HuH-7 (cell line): ENCODE measurements at places on chromosomes 12 and 14.
A peak's percentile ranks its signal among the peaks of the same experiment; 100 is the strongest.

DNA sequence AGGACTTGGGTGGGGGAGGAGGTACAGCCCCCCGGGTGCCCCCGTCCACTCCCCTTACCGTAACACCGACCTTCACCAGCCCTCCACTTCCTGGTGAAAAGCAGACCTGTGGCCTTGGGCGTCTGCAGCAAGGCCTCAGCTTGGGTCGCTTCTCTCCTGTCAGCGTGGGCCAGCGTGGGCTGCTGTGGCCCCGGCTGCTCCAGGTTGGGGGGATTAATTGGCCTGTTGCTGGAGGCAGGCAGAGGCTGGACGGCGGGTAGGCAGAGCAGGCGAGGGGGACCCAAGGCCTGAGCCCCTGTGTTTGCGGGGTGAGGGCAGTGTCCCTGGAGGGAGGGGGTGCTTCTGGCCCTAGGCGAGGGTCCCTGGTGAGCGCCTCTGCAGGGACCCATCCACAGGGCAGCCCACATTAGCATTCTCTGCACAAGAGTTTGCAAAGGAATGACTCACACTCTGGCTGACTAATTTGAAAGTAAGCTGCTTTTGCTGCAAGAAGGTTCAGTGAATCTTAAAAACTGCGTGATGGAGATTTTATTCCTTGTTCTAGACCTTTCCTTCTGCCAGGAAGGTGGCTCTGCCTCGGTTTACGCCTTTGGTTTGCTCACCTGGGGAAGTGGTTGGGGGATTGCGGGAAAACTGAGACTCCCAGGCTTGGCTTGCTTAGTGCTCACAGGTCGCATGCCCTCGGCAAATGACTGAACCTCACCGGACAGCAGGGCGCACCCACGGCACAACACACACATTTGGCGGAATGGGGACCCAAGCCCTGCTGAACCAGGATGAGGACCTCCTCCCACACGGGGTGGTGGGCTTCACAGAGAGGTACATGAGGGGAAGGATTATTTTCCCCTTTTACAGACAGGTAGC, 37.9 kb upstream of the DLK1 start:
- no peak for DNase-seq

- no peak for DNase-seq
These were observed 217.7 kb upstream of the ATXN7L3B start for GRCh38 chr12:74319886-74320285.

- DNase-seq = no peak
These were observed 33.9 kb upstream of the FAM222A start for GRCh38 chr12:109679501-109680263.

DNA sequence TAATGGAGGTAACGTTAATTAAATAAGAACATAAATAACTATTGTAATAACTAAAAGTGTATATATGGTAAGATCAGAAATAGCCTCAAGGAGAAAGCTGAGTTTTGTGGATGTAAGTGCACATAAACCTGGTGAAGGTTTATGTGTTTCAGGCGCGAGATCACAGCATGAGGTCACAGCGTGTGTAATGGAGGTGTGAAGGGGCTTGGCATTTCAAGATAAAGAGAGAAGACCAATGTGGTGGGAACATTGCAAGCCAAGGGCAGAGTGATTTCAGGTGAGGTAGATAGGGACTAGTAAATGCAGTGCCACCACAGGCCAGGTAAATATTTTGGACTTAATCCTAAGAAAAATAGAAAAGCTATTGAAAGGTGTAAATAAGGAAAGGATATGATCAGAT, 21.7 kb upstream of the KICS2 start:
- no peak for DNase-seq

DNA sequence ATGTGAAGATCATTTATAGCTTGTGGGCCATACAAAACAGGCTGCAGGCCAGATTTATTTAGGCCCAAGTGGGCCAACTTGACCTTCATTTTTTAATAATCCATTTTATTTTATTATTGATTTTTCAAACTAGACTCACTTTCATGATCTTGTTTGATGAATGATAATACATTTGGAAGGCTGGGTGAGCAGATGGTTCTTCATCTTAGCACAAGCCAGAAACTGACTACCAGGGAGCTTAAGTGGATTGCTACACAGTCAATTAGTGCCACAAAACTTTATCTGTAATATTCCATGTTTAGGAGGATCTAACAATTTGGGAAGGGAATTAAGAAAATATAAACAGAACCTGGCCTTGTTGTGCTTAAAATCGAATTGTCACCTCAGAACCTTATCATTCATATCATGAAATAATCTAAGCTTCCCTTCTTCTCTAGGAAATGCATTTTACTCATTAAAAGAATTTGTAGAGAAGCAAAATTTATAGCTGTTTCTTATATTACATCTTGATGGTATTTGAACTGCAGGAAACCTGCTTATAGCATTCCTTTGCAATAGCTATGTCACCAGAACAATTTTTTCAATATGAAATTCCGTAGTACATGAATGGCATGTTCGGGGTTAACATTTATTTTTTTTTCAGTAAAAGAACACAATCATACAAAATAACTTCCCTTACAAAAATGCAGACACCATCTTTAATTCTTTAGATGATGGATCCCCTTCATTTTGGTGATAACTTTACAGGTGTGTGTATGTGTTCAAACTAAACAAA, 62.0 kb upstream of the CSRP2 start:
- DNase-seq = no peak

DNA sequence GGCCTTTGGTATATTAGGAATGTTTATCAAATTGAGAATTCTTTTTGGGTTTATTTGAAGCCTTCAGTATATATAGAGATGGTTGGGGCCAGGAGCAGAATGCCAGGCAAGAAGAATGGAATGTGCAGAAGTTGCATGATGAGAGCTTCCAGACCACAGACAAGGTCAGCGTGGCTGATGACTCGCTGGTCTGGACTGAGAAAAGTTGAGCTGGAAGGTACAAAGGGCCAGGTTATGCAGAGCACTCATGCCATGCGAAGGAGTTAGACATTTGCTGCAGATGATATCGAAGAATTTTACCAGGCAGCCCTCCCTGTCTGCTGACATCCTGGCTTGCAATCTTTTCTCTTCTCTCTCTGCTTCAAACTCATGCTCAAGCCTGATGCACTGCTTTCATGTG, 196.2 kb upstream of the ARHGAP5 start:
- no peak for DNase-seq

GRCh38 chr14:77100961-77101360, 2.9 kb downstream of the CIPC start:
- no peak for DNase-seq

- no peak for DNase-seq
These were observed 7.4 kb upstream of the KRT77 start for GRCh38 chr12:52710730-52711129.

DNA sequence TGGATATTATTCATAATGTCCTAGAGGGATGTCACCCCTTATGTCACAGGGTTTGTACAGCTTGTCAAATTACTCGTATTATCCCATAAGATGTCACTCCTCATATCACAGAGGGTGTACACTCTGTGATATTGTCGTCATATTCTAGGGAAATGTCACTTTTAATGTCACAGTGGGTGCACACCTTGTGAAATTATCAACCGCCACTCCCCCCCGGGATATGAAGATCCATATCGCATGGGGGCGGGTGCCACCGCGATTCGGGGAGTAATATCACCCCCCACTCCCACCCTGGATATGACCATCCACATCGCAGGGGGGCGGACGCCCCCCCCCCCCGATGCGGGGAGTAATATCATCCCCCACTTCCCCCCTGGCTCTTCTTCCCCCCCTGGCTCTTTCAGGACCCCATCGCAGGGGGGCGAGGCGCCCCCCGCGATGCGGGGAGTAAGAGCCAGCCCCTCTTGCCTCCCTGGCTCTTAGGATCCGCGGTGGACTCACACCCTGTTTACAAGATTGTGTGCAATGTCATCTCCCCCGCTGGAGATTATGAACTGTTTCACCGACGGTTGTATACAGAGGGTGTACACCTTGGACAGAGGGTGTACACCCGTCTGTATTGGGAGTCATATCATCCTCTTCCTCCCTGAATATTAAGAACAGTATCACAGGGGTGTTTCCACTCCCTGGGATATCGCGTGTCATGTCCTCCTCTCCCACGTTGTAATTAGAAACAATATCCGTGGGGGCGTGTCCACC, 92.8 kb downstream of the FRMD6 start:
- DNase-seq = no peak

DNA sequence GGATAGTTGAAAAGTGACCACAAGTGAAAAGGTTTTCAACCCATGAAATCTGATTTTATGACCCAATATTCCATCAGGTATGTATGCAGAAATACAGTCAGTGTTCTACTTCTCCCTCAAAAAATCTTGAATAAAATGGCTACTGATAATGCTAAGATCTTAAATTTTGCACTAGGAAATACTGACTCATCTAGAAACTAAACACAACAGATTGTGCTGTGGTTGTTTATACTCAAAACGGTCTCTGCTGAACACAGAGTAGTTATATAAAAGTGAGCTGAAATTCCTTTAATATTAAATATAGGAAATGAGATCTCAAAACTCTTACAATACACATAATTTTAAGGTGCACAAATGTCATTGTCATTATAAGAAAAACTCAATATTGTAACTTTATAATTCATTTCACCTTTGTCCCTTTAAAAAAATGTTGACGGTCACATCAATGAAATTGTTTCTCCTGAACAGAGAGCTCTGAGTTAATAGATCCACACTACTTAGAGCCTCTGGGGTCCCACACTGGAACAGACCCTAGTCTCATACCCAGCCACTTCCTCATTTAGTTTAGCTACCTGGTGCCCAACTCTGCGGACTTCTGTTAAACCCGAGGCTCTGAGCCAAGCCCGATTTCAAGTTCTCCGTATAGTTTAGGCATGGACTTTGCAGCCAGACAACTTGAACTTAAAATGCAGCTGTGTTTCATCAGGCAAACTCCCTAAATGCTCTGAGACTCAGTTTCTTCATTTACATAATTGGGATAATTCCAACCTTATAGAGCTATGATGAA, 9.3 kb downstream of the COCH start:
- no peak for DNase-seq

DNA sequence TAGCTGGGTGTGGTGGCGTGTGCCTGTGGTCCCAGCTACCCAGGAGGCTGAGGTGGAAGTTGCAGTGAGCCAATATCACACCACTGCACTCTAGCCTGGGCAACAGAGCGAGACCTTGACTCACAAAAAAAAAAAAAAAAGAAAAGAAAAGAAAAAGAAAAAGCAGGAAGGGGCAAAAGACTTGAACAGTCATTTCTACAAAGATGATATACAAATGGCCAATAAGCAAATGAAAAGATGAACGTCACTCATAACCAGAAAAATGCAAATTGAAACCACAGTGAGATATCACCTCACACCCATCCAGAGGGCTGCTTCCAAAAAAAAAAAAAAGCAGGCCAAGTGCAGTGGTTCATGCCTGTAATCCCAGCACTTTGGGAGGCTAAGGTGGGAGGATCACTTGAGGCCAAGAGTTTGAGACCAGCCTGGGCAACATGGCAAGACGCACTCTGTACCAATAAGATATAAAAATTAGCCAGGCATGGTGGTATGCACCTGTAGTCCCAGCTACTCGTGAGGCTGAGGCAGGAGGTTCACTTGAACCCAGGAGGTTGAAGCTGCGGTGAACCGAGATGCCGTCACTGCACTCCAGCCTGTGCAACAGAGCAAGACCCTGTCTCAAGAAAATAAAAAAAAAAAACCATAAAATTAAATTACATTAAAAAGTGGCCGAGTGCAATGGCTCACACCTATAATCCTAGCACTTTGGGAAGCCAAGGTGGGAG, 20.5 kb downstream of the UBC start:
- no peak for DNase-seq

GRCh38 chr14:20530771-20531571, 25.6 kb downstream of the RNASE10 start:
- peak; percentile 52 for DNase-seq

DNA sequence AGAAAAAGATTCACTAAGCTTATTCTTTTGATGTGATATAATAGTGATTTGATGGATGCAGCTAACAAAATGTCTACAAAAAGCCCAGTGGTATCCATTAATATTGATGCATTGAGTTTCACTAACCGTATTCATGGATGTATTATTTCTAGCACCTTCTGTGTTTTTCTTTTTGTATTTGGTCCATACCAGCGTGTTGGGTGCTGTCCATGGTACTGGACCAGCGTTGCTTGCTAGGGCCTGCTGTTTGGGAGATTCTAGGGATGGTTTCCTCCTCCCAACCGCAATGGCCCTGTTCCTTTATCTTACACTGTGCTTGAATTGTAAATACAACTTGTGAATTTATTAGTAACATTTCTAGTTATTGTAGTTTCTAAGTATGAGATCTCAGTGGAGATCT, 31.7 kb downstream of the ANO4 start:
- DNase-seq = peak; percentile 4

DNA sequence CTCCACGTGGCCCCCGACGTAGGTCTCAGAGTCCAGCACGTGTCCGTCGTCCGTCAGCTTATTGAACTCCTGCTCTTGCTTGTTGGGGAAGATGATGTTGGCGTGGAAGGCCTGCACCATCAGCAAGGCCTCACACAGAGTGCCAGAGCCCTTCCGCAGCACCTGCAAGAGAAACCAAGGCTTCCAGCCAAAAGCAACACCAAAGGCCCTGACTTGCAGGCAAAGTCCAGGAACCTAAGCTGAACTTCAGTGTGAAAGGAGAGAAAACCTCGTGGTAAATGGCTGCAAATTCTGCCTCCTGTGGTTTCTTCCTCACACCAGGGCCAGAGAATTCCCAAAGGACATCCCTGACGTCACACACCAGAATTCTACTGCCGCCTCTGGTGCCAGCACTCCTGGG, 14.5 kb downstream of the POLE start:
- DNase-seq = no peak

DNA sequence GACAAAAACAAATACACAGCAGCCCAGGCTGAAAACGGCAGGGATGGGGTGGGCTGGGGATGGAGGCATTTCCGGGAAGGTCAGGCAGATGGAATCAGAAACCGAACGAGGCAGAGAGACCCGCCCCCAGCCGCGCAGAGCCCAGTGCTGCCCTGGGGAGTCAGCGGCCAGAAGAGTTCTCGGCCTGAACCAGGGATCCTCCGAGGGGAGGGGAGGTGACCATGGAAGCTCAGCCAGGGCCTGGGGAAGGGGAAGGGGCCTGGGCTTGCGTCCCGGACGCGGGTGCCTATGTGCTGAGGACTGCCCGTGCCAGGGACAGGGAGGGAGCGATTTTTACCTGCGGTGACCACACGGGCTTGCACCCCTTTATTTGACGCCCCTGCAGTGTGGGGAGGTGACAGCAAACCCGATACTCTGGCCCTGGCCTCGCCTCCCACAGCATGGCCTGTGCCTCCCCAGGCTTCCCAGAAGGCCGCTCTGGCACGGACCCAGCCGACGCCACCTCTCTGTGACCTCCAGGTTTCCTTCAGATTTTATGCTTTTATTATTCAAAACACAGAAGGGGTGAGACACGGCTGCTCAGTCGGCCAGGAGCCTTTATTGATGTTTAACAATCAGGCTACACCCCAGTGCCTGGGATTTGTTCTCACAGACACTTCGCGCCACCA, 7.7 kb downstream of the LRCOL1 start:
- no peak for DNase-seq

DNA sequence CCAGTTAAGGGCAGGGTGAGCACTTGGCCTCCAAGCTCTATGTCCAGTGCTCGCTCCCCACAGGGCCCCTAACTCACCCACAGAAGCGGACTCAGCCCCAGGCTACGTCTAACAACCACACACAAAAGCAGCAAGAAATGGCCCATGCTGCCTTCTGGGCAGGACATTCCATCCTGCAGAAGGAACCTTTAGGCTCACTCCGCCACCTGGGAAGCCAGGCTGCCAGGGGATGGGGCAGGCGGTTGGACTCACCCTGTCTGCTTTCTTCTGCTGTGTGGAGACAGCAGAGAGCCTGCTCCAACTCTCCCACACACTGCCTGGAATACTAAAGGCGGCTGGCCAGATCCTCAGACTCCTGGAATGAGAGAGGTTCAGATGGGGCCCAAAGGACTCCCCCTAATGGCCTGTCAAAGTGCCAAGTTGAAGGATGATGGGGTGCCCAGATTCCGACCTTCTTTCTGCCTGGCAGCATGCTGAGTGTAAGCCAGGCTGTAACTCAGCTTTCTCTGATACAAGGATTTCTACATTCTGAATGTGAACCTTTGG, 27.7 kb upstream of the BLTP3B start:
- no peak for DNase-seq
